ENCODE measurements at places on chromosomes 6 and 20.

GRCh38 chr6:135710042-135710441 is 141.5 kb upstream of the PDE7B start:
- DNase-seq: no peak

DNA sequence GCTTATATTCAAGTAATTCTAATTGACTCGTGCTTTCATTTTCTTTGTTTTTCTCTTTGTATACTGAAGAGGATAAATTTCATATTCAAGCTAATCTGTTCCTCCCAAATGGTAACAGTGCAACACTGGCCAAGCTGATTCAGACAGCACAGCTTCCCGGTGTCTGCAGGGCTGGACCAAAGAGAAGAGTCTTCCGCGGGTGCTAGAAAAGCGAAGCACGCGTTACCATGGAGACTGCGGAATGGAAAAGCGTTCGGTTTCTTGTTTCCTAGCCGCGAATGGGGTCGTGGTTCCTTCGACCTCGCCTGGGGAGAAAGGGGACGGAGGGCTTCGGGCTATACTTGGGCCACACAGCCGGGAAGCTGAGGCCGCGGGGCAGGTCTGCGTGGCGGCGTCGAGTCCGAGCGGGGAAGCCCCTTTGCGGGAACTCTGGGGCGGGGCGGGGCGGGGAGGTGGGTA is 6.2 kb upstream of the ZNF311 start:
- no peak for DNase-seq

- no peak for DNase-seq
These were observed 64.4 kb upstream of the TFB1M start for GRCh38 chr6:155378724-155379123.

GRCh38 chr6:100347901-100348550 is 116.7 kb downstream of the SIM1 start:
- DNase-seq: no peak

DNA sequence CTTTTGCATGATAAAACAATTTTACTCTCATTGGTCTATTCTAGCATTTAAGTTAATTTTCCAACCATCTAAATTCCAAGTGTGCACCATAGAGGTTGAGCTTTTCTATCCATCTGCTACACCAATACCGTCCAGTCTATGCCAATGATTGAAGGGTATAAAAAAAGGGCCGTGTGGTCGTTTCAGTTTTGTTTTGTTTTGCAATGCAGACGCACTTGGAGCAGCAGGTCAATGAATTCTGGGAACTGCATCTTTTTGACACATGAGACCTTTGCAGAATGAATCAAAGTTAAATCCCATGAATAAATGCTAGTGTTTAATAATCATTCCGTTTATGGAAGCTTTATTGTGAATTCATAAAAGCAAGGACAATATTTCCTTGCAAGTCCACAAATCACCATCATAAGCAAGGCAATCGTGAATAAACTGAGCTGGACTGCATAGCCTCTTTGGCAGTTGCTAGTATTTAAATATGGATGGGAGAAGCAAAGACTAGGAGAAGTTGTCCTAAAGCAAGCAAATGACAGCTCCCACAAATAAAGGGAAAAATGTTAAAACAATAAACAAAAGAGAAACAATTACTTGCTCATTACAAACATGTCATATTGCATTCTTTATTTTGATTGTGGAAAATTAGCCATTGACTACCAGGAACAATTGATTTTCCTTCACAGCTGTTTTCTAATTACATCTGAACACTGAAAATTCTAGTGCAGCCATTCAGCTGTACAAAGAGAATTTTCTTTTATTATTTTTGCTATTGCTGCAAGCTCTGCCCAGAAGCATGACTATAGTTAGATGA is 649.7 kb upstream of the GJE1 start:
- no peak for DNase-seq

- DNase-seq: no peak
These were observed 308.2 kb upstream of the SGK1 start for GRCh38 chr6:134626086-134626485.

GRCh38 chr6:142412658-142413057 is 110.9 kb downstream of the ADGRG6 start:
- no peak for DNase-seq

- DNase-seq: no peak
These were observed 159.8 kb upstream of the PRDM1 start for GRCh38 chr6:105926318-105926717.

- DNase-seq: no peak
These were observed 68.5 kb upstream of the TOP1 start for GRCh38 chr20:40960101-40960500.

GRCh38 chr6:166554316-166554715 is 32.2 kb downstream of the RAMACL start:
- DNase-seq: no peak

- no peak for DNase-seq
These were observed 184.0 kb downstream of the UTRN start for GRCh38 chr6:144469144-144469575.

DNA sequence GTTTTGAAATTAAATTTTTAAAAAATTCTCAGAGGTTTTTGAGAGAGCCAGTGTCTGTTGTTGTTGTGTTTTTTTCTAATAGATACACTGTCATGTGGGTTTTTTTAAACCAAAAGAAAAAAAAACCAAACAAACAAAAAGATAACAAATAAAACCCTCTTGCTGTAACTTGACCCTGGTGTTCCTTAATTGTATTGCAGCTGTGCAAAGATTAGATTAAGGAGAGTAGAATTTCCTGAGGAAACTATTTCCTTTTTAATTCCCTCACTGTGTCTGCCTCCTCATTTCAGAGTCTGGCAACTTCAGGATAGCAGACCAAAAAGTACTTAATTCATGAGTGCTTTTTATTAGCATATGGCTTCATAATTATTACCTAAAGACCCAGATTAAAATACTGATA is 281.9 kb downstream of the EPM2A start:
- DNase-seq: peak; percentile 14

DNA sequence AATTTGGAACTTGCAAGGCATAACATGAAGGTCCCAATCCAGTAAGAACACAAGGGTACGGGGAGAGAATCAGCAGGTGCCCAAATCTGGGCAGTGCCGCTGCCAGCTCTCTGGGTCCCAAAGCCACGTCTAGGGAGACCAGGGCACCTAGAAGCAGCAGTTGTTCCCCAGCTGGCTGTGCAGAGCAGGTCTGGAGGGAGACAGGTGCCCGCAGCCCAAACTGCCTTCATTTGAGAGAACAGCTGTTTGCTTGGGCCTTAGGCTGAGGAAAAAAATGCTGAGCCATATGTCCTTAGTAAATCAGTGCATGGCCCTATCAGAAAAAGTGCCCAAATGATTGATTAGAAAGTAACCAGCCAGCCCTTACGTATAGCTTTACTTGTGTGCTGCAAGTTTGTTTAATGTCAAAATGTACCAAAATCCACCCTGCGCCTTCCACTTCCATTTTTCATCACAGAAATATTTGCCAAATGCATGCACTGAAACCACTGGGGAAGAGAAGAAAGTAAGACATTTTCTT is 9.1 kb upstream of the PRELID3B start:
- no peak for DNase-seq

DNA sequence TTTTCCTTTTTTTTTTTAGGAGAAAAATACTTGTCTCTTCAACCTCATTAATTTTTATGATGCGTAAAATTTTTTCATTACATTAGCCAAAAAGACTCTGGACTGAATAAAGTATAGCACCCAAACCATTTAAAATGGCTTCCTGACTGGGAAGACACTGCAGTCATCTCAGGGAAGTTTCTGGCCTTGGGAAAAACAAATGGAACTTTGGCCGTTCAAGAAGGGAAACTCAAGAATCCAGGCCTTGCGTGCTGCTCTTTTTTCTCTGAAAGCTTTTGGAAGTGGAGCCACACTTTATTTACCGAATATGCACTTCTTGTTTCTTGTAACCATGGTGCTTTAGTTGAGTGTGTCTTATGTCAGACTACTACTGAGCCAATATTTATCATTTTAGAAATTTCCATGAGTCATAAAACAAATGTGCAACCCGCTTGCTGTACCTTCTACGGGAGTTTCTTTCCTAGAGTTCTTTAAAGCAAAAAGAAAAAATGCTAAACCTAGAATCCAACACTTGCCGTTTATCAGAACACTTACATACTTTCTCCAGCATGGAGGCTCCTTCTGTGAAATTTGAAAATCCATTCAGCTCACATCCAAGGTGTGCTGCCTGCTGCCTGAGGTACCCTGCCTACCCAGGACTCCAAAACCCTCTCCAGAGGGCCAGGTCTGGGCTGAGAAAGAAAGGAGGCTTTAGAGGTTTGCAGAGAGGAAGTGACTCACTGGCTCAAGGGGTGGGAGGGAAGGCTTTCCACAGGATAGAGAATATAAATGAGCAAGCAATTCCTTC is 11.5 kb upstream of the DSTN start:
- peak; percentile 22 for DNase-seq

DNA sequence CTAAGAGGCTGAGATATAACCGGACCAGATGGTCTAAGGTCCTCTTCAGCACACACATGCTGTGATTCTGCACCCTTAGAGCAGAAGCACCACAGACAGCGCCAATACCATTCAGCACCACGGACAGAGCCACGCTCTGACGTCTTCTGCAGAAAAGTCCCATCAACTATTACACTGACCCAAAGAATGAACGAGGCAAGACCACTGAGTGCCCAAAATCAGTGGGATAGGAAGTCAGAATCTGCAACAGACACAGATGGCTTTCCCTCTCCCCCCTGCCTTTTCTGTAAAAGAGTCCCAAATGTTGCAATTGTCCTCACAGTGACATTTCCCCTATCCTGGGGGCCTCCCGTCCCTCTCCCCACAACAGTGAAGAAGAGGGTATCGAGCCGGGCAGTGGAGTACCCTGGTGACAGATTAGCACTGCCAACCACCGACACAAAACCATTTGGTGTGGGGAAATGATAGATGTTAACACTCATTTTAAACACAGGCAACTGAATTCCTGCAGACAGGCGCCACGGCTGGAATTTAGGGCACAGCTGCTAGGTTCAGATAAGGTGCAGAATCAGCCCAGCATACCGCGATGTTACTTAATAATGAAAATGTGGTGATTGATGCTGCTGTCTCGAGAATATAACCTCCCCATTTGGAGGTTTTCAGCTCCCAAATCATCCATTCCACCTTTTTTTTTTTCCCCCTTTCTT is 66.6 kb upstream of the CTNNBL1 start:
- peak; percentile 69 for DNase-seq

DNA sequence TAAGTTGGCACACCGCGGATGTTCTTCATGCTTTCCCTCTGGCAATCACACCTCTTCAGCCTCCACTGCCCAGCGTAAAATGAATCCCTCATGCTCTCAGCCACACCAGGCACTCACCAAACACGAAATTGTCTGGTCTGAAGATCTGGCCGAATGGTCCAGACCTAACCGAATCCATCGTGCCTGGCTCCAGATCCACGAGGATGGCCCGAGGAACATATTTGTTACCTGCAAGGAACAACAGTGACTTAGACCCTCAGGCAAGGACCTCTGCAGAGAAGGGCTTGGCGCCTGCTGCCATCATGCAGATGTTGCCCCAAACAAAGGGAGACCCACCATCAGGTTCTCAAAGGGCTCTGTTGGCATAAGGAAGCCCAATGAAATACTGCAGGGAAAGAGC is 1.4 kb downstream of the TUBB2B start:
- DNase-seq: no peak

- no peak for DNase-seq
These were observed 15.9 kb downstream of the OR2A4 start for GRCh38 chr6:131685266-131685780.

DNA sequence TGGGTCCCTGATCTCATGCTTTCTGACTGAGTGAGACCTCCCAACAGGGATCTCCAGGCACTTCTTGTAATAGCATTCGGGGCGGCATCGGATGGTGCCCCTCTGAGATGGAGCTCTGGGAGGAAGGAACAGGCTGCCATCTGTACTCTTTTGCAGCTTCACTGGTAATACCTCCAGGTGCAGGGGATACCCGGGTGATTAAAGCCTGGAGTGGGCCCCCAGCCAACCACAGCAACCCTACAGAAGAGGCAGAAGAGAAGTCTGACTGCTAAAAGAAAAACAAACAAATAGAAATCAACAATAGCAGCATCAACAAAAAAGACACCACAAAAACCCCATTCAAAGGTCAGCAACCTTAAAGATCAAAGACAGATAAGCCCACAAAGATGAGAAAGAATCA is 19.1 kb upstream of the PGK2 start:
- DNase-seq: no peak

GRCh38 chr6:156646496-156646895 is 130.7 kb upstream of the ARID1B start:
- DNase-seq: no peak

DNA sequence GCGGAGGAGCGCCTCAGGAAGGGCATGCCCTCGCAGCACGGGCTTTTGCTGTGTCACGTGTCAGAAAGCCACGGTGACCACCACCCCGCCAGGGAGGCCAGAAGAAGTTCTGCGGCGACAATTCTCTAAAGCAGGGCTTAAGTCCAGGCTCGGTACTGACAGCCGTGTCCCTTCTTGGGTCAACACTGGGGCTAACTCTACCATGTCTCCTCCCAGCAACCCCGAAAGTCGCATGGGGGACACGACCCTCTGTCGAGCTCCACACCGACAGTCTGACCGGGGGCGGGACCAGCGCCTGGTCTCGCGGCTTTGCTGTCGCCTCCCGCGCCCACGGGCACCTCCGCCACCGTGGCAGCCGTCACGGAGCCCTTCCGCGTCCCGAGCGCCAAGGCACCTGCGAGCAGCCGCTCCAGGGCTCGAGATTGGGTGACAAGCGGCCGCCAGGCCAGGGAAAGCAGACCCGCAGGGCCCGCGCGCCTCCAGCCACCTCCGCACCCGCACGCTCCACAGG is 534 bp downstream of the NANP start:
- peak; percentile 37 for DNase-seq

DNA sequence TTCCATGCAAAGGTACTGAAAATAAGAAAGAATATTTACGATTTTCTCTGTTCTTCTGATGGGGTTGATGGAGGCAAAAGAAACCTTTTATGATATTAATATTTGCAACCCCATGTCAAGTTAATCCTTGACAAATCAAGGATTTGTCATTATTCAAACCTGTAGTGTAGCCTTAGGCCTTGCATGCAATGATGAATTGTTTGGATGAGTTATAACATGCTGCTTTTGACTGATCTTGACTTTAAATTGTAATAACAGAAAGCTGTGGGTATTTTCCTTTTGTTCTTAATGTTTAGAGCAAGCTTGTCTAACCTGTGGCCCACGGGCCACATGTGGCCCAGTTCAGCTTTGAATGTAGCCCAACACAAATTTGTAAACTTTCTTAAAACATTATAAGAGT is 13.0 kb upstream of the BAG2 start:
- DNase-seq: no peak

GRCh38 chr20:47137231-47137870 is 219.1 kb downstream of the ZMYND8 start:
- DNase-seq: no peak

GRCh38 chr20:45626540-45626939 is 3.0 kb upstream of the WFDC10A start:
- no peak for DNase-seq
